ENCODE measurements at places on chromosomes 3 and 15. TPM values are rescaled to one million over a fixed set of nuclear protein-coding genes. Genes with fewer than 3 reads are reported as not detected.

- no peak for DNase-seq
These were observed 52.4 kb downstream of the PDZRN3 start for GRCh38 chr3:73572368-73572767.

- no peak for DNase-seq
These were observed 71.3 kb downstream of the NUP210 start for GRCh38 chr3:13348661-13349396.

DNA sequence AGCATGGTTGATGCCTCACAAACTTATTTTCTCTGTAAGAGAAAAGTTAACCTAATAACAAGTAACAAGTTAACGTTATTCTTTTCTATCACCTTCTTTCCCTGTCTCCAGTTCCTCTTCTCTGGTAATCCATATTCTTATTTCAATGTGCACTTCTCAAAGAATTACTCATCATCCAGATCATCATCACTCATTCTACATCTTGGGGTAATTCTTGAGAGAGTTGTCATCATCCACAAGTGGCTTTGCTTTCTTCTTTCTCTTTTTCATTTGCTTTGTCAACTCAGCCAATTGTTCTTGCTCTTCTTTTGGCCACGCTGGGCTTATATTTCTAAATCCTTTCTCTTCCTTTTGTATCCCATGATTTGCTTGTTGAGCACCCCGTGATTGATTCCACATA, 20.8 kb upstream of the RNF111 start:
- no peak for DNase-seq

DNA sequence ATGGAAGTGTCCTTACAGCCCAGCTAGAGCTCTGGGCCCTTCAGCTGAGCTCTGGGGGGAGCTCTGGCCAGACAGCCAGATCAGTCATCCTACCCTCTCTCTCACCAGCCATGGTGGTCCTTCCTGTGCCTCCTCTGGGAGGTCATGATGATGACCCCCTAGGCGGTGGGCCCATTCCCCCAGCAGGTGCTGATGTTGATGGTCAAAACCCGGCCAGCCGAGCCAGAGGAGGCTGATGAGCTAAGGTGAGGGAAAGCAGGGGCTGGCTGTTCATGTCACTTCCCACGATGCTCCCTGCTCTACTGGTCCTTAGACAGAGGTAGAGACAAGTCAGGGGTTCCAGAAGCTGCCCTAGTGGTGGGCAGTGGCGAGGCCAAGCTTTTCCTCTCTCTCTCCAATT, 35.0 kb downstream of the GRAMD2A start:
- DNase-seq = no peak

GRCh38 chr15:95996494-95996893, 334.0 kb upstream of the NR2F2 start:
- DNase-seq = no peak

DNA sequence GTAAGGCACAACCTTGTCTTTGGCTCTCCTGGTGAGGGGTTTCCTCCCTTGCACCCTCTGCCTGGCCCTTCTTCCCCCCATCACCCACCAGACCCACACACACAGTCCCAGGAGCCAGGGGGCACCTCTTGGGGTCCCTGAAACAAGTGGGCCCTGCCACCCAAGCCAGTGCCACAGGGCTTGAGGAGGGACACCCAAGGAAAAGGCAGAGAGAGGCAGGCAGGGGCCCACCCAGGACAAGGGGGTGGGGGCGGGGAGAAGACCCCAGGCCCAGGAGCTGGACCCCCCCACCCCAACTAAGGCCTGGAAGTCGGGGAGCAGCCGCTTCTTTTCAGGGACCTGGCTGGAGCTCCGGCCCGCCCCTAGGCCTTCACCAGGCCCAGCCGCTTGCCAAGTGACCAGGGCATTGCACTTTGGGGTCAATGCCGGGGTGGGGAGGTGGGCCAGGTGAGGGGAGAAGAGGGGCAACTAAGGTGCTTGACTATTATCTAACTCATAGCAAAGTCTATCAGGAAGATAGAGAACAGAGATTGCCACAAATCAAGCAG, 88.9 kb downstream of the KCNMB2 start:
- DNase-seq = peak; percentile 37

GRCh38 chr3:100420885-100421284, 19.5 kb downstream of the LNP1 start:
- DNase-seq = no peak

GRCh38 chr3:66985336-66985920, 12.7 kb upstream of the KBTBD8 start:
- no peak for DNase-seq

- DNase-seq = no peak
These were observed 19.5 kb downstream of the RYK start for GRCh38 chr3:134231131-134231530.

DNA sequence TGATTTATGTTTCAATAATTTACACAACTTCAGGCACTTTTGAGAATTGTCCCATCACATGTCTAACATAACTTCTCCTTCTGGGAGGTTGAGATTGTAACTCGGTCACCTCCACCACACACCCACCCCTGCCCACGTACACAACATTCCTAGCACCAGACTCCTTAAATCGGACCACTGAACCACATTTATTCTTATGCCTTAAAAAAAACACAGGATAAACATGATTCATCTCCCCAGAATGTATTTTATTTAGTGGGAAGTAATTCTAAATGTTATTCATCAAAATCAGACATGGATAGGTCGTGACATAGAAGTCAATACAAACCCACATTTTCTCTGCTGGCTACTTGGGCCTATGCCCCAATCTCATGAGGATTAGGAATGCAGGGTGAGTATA, 3.0 kb downstream of the SNTN start:
- no peak for DNase-seq

DNA sequence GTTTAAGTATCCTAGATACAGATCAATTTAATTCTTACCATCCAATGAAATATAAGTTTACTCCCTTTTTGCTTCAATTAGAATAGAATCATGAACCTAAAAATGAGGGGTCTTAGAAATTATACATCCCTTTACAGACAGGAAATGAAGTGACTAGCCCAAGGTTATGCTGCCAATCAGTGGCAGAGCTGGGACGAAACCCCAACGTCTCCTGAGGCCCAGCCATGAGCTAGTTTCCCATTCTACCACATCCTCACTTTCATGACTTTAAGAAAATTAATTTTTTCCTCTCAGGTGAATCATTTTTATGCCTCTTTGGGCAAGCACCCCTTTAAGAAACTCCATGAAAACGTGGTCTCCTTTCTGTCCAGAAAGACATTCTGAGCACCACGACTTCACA, 11.2 kb downstream of the LRIG1 start:
- no peak for DNase-seq

GRCh38 chr3:167874671-167875372, 139.3 kb downstream of the SERPINI1 start:
- no peak for DNase-seq

GRCh38 chr15:89521605-89522004, 25.2 kb upstream of the RHCG start:
- DNase-seq = no peak

DNA sequence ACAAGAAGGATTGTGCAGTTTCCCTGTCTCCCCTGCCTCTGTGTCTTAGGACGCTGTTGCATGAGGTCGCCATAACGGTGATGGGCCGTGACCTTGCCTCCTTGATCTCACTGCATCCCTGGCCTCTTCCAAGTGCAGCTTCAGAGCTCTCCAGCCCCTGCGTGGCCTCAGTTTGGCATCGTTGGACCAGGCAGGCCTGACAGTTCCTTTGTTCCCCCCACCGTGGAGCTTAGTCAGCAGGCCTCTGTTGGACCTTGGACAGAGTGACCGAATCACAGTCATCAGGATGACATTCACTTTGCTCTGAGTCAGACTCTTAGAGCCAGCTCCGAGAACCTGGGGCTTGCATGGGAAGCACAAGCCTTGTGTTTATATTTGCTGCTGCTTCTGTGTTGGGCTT, 139.4 kb downstream of the OPA1 start:
- DNase-seq = no peak

DNA sequence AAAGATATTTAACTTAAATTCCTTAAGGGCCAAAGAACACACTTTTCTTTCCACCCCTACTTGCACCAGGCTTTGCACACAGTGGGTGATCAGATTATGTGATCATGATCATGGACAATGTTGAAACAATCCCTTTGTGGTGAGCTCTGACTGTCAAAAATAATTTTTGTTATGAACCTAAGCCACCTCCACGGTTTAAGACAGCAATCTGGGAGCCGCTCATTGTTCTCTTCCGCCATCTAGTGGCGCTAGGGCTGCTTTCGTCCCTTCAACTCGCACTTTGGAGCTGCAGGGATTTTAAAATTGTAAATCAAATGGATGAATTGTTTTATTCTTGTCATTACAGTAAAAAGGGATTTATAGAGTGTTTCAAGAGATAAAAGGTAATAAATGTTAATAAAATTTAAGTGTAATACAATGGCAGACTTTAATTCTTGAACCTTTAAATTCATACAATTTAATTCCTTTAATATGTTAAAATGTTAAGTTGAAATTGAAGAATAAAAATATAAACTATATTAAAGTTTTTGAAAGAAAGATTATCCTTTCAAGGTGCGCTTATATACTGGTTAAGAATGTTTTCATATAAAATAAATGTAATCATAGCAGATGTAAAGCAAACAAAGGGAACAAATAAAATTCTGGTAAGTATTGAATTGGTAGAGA, 45.3 kb upstream of the ARL6 start:
- DNase-seq = peak; percentile 51

DNA sequence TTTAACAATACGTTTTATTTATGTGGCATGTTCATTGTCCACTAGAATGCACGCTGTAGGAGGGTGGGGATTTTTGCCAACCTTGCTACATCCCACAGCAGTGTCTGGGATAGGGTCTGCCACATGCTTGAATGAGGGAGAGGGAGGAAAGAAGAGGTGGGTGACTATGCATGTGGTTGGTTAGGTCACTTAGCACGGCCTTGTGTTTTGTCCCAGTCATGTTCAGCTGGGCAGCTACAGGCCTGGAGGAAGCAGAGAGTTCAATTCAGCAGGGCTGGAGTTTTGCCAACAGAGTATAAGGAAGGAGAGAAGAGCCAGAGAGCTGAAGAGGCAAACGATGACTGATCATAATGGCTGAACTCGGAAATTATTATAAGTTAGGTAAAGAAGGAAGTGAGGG, 268.4 kb upstream of the NSMCE3 start:
- no peak for DNase-seq

GRCh38 chr3:188782613-188783124, 389.1 kb upstream of the TPRG1 start:
- no peak for DNase-seq

DNA sequence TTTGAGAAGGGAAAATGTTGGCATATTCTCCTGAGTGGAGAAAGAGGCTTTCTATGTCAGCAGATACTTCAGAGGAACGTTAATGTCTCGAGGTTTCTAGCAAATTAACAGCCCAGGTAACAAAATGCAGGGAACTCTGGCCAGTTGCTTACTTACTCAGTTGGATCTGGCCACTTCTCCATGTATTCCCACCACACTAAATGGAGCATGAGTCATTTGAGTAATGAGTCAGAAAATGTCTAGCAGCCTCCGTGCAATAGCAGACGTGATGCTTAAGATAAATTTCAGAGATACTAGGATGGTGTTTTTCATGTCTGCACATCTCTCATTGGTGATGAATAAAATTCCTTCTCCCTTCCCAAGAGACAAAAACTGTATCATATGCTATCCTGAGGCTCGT, 671.5 kb downstream of the FHIT start:
- DNase-seq = no peak

- DNase-seq = no peak
These were observed 12.2 kb upstream of the TMEM40 start for GRCh38 chr3:12771236-12771635.

- peak; percentile 20 for DNase-seq
These were observed 8.8 kb downstream of the KLF15 start for GRCh38 chr3:126348308-126348920.

DNA sequence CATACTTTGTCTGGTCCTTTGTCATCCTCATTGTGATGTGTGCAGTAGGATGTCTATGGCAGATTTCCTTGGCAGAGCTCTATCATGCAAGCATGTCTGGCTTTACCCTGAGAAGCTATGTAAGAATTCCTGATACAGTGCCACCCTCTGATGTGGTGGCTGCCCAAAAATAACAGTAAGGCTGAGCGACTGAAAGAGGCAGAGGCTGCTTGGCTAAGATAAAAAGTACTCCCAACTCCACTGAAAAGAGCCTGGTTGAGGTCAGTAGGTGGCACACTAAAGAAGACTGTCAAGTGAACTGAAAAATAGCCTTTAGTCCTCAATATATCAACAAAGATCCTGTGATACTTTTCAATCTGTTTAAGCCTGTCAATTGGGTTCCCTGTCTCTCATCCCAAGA, 31.7 kb downstream of the BTLA start:
- DNase-seq = no peak

GRCh38 chr15:42523331-42523730, 25.3 kb downstream of the LRRC57 start:
- no peak for DNase-seq

DNA sequence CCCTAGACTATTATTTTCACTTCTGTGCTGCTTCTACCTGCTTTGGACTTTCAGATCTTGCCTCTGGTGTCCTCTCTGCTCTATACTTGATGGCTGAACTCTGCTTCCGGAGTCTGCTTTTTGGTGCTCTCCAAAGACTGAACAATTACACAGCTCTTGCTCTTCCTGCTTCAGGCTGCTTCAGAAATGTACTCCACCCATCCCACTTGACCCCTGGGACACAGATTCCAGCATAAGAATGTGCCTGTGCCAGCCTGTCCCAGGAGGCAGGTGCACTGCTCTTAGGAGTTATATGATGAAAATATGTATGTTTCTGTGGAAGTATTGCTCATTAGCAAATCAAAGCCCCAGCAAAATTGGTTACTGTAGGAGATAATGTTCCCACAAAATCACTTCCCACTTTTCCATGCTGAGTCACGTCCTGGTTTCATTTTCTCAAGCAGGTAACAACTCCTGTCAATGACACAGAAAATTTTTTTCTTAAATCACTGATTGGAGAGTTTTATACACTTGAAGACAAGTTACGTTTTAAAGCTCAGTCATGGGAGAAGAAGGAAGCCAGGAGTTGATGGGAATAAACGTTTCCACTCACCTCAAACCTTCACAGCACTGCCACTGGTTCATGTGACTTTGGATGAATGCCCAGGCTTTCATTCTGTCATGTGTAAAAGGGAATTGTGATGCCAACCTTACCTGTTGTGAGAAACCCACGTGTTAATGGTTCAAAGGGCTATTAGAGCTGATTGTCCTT, 239.4 kb upstream of the ZPLD1 start:
- no peak for DNase-seq

The COL6A5 gene
- not detected for total RNA-seq

The XCR1 gene
- total RNA-seq = 0.06 TPM

The DAZL gene
- not detected for total RNA-seq

The PLSCR5 gene
- total RNA-seq = not detected

The PPM1L gene
- 31.7 TPM for total RNA-seq

The ZNF620 gene
- 3.3 TPM for total RNA-seq

The RMDN3 gene
- total RNA-seq = 18.8 TPM

The CCR3 gene
- total RNA-seq = not detected

The SCAANT1 gene
- not detected for total RNA-seq

The TGM5 gene
- total RNA-seq = not detected

The PPP2R3A gene
- total RNA-seq = 63.4 TPM

The THAP10 gene
- 1.8 TPM for total RNA-seq

Data from right cardiac atrium (tissue), 5 donors.